ENCODE measurements at places on chromosomes 7 and 10.

- no peak for DNase-seq
- no peaks in the 10 kb centered on the region for H3K36me3 ChIP-seq
- H3K4me3 ChIP-seq = no peak overlapping the region
Observed at GRCh38 chr7:78970440-78970916, 483.0 kb downstream of the MAGI2 start.

DNA sequence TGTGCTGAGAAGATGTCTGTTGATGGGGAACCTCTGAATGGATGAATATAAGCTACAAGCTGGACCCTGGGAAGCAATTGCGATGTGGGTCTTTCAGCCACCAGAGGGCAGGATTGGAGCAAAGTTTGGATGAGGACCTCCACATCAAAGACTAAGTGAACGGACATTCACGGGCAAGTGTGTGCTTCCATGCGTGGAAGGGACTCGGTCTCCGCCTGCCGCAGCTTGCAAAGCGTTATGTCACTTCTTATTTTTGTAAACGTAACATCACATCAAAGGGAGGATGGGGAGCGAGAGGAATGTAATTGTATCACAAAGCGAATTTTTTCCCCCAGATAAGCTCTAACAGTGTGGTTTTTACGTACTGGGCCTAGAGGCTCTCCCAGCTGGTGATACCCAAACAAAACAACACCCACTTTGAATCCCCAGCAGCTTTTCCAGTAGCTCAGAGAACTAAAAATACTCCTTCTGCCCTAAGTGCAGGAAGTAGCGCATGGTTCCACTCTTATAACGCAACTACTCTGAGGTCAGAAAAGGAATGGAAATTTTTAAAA is 65.0 kb downstream of the VWA2 start:
- H3K4me3 ChIP-seq = peak overlapping the region; percentile 84
- no peaks in the 10 kb centered on the region for H3K36me3 ChIP-seq
- peaks cover 5% of the 10 kb centered on the region for H3K27me3 ChIP-seq
- peaks cover 24% of the 10 kb centered on the region for H3K4me1 ChIP-seq

DNA sequence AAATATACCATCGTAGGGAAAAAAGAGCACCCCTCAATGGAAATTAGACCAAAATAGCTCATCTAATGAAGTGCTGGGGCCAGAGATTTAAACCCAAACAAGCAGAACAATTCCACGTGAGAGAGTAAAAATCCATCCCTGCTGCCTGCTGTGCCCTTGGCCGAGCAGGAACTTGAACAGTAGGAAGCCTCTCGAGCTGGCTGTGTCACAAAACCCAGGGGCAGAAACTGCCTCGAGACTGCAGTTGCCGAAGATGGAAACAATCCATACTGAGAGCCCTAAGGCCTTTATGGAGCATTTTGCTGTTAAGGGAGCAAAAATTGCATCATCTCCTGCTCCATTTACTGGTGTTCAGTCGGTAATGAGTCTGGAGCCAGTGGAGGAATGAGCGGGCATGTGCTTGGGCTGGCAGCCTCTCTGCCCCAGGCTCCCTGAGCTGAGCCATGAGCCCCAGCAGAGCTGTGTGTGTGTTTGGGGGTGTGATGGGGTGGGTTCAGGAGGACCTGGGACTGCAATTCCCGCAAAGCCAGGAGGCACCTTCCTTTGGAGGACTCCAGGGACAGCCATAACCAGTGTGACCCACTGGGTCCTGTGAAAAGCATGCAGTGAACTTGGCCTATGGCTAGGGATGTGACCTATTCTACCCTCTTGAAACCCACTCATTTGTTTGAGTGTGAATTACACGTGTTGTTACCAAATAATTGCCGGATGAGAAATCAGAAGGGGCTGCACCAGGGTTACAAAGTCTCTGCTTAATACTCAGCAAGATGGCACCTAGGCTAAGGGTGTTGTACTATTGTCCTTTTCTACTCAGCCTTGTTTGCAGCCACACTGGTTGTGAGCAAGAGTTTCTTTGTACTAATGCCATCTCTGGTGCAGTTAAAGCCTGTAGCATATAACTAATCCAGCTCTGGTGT is 58.3 kb downstream of the CDHR3 start:
- peaks cover 12% of the 10 kb centered on the region for H3K27me3 ChIP-seq
- no peak for DNase-seq
- H3K4me1 ChIP-seq = peaks cover 52% of the 10 kb centered on the region
- no peak overlapping the region for H3K27ac ChIP-seq

DNA sequence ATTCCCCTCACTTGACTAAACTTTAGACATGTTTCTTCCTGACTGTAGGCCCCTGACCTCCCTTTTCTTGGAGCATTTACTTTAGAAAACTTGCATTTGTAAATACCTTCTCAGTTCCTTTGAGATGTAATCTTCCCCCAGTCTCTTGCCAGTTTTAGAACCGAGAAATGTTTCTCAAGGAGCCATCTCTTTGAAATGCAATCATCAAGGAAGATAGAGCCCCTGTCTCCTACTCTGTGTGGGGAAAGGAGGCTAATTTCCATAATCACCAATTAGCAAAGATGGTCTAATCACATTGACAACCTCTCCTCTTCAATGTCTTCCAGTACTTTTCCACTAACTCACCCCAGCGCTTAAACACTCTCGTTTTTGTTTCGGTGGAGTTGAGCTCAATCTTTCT is 70.0 kb upstream of the SMIM30 start:
- no peak overlapping the region for H3K4me3 ChIP-seq
- DNase-seq = no peak
- H3K36me3 ChIP-seq = no peaks in the 10 kb centered on the region
- no peaks in the 10 kb centered on the region for H3K27me3 ChIP-seq
- H3K4me1 ChIP-seq = no peaks in the 10 kb centered on the region

DNA sequence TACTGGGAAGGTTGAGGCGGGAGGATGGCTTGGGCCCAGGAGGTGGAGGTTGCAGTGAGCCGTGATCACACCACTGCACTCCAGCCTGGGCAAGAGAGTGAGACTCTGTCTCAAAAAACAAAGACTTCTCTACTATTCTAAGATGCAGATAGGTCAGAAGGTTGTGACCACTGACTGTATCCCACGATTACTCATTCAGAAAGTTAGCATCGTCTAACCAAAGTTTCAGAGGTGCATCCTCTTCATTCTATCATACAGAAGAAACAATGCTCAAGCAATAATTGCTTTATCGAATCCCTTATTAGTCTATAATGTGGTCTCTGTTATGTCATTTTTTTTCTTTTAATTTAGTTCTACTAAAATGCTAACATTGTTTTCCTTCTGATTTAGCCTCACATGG is 348.7 kb upstream of the LRGUK start:
- H3K27ac ChIP-seq = no peak overlapping the region
- H3K4me3 ChIP-seq = no peak overlapping the region
- H3K36me3 ChIP-seq = no peaks in the 10 kb centered on the region
- no peaks in the 10 kb centered on the region for H3K27me3 ChIP-seq
- DNase-seq = no peak
- no peaks in the 10 kb centered on the region for H3K4me1 ChIP-seq

DNA sequence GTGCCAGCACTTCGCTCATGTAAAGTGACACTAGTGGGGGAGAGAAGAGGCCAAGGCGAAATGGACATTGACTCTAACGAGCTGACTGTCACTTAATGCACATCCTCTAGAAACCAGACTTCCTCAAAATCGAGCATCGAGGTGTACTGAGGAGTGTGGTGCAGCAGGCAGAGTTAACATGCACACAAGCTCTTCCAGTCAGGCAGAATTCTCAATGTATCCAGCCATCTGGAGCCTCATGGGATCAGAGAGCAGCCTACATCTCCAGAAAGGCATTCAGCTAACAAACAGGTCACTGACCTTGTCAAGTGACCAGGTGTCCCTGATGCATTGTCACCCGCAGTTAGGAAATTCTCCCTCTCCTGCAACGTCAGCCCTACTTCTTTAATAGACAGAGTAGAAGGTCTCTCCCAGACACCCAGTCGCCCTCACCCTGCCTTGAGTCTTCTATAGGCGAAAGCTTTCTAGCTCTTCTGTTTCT is 259.8 kb upstream of the AOAH start:
- no peaks in the 10 kb centered on the region for H3K27me3 ChIP-seq
- DNase-seq = no peak

- no peak overlapping the region for H3K27ac ChIP-seq
- H3K27me3 ChIP-seq = no peaks in the 10 kb centered on the region
- no peak overlapping the region for H3K4me3 ChIP-seq
- H3K4me1 ChIP-seq = no peaks in the 10 kb centered on the region
- no peak for DNase-seq
Observed at GRCh38 chr7:154383045-154383444, 330.8 kb downstream of the DPP6 start.

GRCh38 chr10:102332772-102333171 is 62.7 kb upstream of the NFKB2 start:
- no peak for DNase-seq
- H3K27ac ChIP-seq = no peak overlapping the region

- H3K4me1 ChIP-seq = no peaks in the 10 kb centered on the region
- H3K36me3 ChIP-seq = no peaks in the 10 kb centered on the region
Observed at GRCh38 chr7:120735791-120736190, 122.2 kb downstream of the TSPAN12 start.

GRCh38 chr7:80279760-80280159 is 145.1 kb downstream of the GNAI1 start:
- H3K36me3 ChIP-seq = no peaks in the 10 kb centered on the region
- DNase-seq = no peak
- no peak overlapping the region for H3K4me3 ChIP-seq
- no peaks in the 10 kb centered on the region for H3K4me1 ChIP-seq

DNA sequence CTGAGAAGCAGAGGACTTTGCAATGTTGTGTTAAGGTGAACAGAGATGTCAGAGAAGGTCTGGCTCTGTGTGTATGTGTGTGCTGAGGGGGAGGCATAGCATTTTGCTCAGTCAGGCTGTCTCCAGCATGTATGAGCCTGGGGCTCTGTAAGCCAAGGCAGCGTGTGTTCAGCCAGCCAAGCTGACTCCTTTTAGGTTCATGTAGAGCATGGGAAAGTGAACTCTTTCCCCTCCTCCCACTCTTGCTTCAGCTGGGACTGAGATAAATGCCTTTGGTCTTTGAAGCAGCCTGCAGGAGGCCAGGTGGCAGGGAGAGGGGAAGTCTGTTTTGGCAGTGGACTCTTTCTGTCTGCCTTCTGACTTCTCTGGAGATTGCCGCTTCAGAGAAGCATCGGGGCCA is 3.8 kb downstream of the SFXN2 start:
- H3K4me1 ChIP-seq = peaks cover 42% of the 10 kb centered on the region
- H3K36me3 ChIP-seq = peaks cover 14% of the 10 kb centered on the region
- no peaks in the 10 kb centered on the region for H3K27me3 ChIP-seq
- H3K4me3 ChIP-seq = no peak overlapping the region
- peak overlapping the region; percentile 7 for H3K27ac ChIP-seq

DNA sequence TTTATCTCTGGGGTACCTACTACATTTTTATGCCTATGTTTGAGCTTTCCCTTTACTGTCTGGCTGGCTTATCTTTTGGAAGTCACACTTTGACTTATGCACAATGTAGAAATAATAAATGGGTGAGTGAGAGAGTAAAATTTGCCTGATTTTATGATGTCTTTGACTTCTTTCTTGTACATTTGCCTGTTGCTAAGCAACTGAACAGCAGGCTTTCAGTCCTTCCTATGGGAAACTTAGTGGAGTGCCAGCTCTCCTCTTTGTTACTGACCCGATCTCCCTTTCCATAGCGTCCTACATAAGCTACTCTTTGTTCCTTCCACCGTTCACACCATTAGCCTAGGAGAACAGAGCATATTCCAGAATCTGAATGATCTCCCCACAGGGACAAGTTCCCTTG is 4.2 kb downstream of the TAS2R60 start:
- no peak overlapping the region for H3K27ac ChIP-seq
- no peaks in the 10 kb centered on the region for H3K4me1 ChIP-seq
- H3K36me3 ChIP-seq = no peaks in the 10 kb centered on the region
- DNase-seq = no peak

- no peak for DNase-seq
- H3K27ac ChIP-seq = no peak overlapping the region
- no peaks in the 10 kb centered on the region for H3K36me3 ChIP-seq
- H3K4me1 ChIP-seq = peaks cover 10% of the 10 kb centered on the region
- no peak overlapping the region for H3K4me3 ChIP-seq
Observed at GRCh38 chr7:75638594-75639070, 100.1 kb downstream of the HIP1 start.

DNA sequence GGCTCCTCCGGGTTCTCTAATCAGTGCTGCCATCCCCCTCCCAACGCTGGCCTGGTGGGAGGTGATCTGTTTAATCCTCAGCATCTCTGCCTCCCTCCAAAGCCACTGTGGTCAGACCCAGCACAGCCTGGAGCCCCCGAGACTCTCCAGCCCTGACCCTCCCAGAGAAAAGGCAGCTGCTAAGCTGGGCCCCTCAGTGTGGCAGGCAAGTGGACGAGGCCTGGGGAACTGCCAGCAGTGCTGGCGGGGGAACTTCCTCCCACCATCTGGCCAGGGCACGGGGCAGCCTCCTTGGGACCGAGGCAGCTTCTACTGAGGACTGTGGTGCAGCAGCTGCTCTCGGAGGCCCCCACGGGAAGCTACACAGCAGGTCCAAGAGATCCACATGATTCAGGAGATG is 51.1 kb downstream of the DPYSL4 start:
- peaks cover 2% of the 10 kb centered on the region for H3K4me1 ChIP-seq
- no peak overlapping the region for H3K4me3 ChIP-seq
- H3K27me3 ChIP-seq = no peaks in the 10 kb centered on the region
- H3K36me3 ChIP-seq = no peaks in the 10 kb centered on the region
- DNase-seq = no peak
- H3K27ac ChIP-seq = no peak overlapping the region

DNA sequence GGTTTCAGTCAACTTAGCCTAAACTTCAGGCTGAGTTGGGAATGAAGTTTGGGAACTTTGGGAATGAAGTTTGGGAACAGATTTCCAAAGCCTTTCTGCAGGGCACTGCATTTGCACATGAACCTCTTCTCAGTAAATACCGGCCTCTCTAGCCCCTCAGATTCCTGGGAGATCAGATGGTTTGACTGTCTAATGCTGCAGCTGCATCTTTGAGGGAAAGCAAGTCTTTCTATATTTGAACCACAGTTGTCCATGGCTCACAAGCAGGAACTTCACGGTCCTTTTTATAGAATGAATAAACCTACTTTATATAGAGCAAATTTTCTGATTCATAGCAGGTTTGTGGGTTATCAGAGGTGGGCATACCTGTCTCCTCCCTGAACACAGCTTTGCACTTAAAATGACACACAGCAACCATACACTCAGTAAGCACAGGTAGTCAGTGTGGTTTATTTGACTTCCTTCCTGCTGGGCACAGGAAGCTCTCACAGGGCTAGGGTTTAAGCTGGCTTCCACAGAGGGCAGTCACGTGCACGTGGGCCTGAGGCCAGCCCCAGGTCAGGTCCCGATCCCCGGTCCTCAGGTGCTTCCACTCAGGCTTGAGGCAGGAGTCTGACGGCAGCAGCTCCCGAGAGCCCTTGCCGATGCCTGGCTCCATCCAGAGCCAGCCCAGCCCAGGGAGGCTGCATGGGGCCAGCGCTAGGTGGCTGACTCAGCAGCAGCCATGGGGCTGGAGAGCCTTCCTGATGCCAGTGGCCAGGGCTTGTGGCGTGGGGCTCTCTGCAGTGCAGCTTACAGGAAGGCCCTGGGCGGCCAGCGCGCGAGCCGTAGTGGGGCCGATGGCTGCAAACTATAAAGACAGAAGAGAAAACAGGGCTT is 12.8 kb upstream of the MMP21 start:
- H3K27me3 ChIP-seq = no peaks in the 10 kb centered on the region
- peaks cover 13% of the 10 kb centered on the region for H3K4me1 ChIP-seq
- peaks cover 2% of the 10 kb centered on the region for H3K36me3 ChIP-seq
- no peak for DNase-seq

GRCh38 chr10:119536508-119537025 is 6.0 kb downstream of the RGS10 start:
- H3K36me3 ChIP-seq = peaks cover 36% of the 10 kb centered on the region
- no peak overlapping the region for H3K4me3 ChIP-seq
- no peaks in the 10 kb centered on the region for H3K27me3 ChIP-seq
- peaks cover 80% of the 10 kb centered on the region for H3K4me1 ChIP-seq
- DNase-seq = no peak
